ENCODE measurements at places on chromosomes 5 and 9.
A peak's percentile ranks its signal among the peaks of the same experiment; 100 is the strongest.

- DNase-seq, result peak; percentile 31
These were observed 6.3 kb downstream of the SLC12A7 start for GRCh38 chr5:1105350-1106265.

DNA sequence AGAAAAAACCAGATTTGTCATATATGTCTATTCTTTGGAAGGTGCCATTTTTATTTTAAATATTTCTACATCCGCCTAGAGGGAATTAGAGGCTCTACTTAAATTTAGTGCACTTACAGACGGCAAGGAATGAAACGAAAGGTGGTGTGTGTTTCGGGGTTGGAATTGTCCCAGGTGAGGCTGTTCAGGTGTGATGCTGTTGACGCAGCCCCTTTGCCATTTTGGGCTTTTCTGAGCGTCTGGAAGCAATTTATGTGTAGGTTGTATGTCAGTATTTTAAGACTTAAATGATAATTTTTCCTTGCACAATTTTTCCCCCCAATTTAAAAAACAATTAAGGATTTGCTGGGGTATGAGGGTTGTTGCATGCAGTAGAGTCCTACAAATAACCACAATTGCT lies 2.0 kb downstream of the TENT4A start:
- no peak for DNase-seq

GRCh38 chr5:159913048-159913447 lies 3.2 kb upstream of the ADRA1B start:
- DNase-seq, result peak; percentile 83

- peak; percentile 63 for DNase-seq
These were observed 138.4 kb downstream of the KCTD16 start for GRCh38 chr5:144308906-144309670.

- no peak for DNase-seq
These were observed 1.5 kb downstream of the MAMDC4 start for GRCh38 chr9:136853596-136854112.

GRCh38 chr9:23774266-23774665 lies 51.8 kb downstream of the ELAVL2 start:
- DNase-seq, result no peak

- DNase-seq, result no peak
These were observed 18.0 kb upstream of the ATP10B start for GRCh38 chr5:160869989-160870521.

GRCh38 chr5:167639766-167640165 lies 651.7 kb upstream of the WWC1 start:
- DNase-seq, result no peak

- no peak for DNase-seq
These were observed 50.0 kb upstream of the RFX3 start for GRCh38 chr9:3575821-3576220.

- no peak for DNase-seq
These were observed 298.0 kb upstream of the DMRT1 start for GRCh38 chr9:543478-543877.

DNA sequence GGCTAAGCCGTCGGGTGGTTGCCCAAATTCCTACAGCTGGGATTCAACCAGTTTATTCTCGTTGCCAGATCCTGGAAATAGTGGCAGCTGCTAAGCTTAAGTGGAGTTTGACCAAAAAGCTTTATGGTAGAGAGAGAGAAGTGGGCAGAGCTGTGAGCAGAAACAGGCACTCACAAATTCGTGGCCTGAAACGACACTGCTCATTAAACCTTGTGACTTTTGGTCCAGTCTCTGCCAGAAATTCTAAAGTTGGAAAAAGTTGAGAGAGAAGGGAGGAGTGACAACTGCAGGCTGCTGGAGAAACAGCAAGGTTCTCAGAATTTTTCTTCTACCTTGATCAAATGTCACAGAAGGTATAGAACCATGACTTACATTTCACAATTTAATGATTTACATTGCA lies 131.5 kb downstream of the MTX3 start:
- no peak for DNase-seq

- no peak for DNase-seq
These were observed 8.9 kb downstream of the DAB2IP start for GRCh38 chr9:121660367-121660766.

- peak; percentile 92 for DNase-seq
These were observed 3.8 kb downstream of the RHOBTB3 start for GRCh38 chr5:95734906-95735305.

DNA sequence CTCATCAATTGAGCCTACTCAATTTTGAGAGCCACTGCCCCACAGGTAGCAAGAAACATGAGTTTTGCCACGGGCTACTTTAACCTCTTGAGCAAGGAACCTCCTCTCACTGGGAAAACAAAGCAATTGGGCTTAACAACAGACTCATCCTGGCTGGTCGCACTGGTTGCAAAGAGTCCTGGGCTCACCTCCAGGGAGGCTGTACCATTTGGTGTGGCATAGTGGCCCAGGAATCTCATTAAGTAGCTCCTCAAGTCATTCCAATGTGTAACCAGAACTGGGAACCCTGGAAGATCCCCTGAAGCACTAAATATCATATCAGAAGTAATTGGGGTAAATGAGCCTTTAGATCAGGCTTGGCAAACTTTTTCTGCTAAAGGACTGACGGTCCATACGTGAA lies 78.5 kb downstream of the MYO10 start:
- DNase-seq, result no peak
